ENCODE measurements at places on chromosomes 3 and 15.

- no peak for DNase-seq
These were observed 968.1 kb downstream of the ROBO1 start for GRCh38 chr3:78799681-78800080.

DNA sequence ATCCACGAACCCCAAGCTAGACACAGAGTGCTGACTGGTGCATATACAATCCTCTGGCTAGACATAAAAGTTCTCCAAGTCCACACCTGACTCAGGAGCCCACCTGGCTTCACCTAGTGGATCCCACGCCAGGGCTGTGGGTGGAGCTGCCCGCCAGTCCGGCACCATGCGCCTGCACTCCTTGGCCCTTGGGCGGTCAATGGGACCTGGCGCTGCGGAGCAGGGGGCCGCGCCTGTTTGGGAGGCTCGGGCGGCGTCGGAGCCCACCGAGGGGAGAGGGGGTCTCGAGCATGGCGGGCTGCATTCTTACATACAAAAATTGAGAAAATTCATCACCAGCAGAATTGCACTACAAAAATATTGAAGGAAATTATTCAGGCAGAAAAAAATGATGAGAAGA is 120.7 kb upstream of the FAN1 start:
- DNase-seq, result no peak

DNA sequence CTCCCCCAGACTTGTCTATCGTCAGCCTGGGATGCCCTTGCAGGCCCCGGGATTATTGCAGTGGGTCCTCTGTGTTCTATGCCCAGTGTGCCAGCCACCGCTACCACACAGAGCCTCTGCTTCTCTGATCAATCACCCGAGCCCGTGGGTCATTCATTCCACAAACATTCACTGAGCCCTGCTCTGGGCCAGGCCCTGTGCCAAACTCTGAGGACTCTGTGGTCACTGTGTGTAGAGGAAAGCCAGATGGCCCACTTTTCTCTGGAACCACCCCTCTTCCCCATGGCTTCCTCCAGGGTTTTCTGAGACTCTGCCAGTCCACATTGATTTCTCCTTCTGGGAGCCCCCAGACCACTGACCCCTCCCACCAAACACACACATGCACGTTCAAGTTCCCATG is 55.5 kb downstream of the BSN start:
- DNase-seq, result no peak

- no peak for DNase-seq
These were observed 36.2 kb downstream of the RBPMS2 start for GRCh38 chr15:64739156-64739555.

GRCh38 chr15:73873889-73874511 is 636 bp downstream of the TBC1D21 start:
- DNase-seq, result peak; percentile 31

DNA sequence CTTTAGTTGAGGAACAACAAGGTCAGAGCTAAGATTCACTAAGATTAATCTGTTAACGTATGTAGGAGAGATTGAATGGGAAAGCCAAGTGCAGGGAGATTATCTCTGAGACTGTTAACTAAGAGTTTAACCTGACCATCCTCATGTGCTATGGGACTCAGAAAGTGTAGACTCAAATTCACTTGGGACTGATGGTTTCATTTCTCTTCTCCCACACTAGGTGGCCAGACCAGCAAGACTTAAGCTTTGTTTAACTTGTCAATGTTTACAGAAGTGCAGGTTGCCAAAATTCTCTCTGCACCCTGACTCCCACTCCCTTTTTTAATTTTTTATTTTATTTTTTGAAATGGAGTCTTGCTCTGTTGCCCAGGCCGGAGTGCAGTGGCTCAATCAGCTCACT is 6.3 kb upstream of the HEXA start:
- DNase-seq, result no peak

- no peak for DNase-seq
These were observed 6.2 kb upstream of the TIPARP start for GRCh38 chr3:156668073-156668763.

GRCh38 chr3:164278550-164278949 is 799.7 kb downstream of the SI start:
- DNase-seq, result no peak

DNA sequence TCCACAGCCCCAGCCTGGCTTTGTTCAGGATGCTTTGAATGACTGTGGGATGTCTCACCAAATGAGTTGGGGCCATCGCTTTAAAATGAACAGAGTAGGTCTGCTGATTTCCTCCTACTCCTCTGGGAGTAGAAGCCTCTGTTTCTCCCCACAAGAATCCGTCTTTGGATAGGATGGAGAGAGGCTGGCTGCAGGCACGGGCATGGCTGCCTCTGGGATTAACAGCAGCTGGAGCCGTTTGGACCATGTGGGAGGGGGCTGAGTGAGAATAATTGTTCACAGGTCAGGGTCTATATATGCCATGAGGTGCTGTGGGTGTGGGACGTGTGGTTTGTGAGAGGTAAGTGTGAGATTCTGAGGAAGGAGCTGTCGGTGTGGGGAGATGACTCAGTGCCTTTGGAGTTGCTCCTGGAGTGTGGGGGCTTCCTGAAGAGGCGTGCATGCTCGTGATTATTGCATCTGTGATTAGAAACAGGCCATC is 48.0 kb upstream of the APEH start:
- no peak for DNase-seq

GRCh38 chr3:44478055-44478468 is 592 bp upstream of the ZNF445 start:
- no peak for DNase-seq

DNA sequence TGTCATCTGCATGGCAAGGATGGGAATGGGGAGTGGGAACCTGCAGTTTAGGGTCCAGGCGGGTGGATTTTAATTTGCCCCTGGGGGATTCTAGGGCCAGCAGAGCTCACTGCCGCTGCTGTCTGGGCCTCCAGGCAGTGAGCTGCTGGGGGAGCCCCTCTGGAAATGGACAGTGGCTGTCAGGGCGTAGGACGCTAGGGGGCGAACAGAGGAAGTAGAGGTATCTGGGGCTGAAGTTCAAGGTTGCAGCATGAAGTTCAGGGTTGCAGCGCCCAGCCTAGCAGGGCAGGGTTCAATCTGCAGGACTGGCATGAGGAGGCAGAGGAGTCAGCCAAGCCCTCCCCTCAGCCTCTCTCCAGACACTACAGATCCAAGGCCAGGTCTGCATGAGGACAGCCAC is 49.5 kb downstream of the APBA2 start:
- no peak for DNase-seq

- DNase-seq, result no peak
These were observed 209.2 kb upstream of the TOPAZ1 start for GRCh38 chr3:44032487-44032886.

- no peak for DNase-seq
These were observed 516.0 kb downstream of the GABRG3 start for GRCh38 chr15:27486683-27487647.

DNA sequence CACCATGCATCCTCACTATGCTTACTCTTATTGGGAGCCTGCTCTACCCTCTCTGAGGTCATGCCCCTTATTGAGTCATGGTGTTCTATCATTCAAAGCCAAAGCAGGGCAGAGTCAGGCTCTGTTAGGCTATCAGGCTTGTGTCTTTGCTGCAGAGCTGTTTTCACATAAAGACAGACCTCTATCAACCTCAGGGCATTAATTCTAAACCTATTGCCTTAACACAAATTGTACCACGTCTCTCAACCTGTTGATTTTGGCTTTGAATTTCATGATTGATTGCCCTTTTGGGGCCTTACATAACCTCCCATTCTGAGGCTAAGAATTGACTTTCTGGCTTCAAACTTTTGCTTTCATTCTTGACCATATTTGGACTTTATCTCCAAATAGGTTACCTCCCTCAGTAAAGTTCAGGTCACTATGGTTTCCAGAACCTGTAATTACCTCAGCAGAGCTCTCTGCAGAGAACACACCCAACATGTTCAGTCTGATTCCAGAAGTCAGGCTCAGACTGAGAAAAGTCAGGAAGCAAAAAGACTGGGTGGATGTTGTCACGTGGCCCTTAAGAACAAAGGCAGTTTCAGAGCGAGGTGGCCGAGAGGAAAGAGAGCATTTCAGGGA is 221.4 kb upstream of the NANOGP8 start:
- DNase-seq, result no peak

- DNase-seq, result no peak
These were observed 10.2 kb upstream of the FBLN2 start for GRCh38 chr3:13538520-13539291.

GRCh38 chr15:57596978-57597377 is 5.3 kb downstream of the MYZAP start:
- DNase-seq, result no peak
